RPMI7951 (cell line): ENCODE measurements at places on chromosomes 11 and 22. TPM values are rescaled to one million over a fixed set of nuclear protein-coding genes. Genes with fewer than 3 reads are reported as not detected.

DNA sequence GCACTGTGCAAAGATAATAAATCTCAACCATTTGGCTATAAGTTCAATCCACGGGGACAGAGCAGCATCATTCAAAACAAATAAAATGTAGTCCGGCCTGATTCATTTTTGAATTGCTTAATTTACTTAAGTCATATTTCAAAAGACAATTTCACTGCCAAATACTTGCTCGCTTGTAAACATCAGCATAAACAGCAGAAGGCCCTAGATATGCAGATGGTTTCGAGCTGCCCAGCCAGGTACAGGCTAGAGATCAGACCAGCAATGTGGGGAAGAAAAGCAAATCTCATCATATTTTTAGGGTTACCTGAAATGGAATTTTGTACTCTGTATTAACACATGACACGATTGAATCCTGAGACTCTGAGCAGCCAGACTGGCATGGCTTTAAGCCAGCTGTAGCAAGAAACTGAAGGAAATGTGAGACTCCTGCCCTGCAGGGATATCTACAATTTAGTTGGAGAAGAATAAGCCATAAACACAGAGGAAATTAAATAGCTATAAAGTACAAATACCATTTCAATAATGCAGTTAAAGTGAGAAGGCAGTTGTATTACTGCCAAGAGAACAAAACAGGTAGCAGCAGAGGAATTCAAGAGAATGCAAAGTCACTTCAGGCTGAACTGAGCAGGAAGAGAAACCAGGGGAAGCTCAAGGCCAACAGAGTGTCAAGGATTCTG, 440.3 kb downstream of the ETS1 start:
- peak; percentile 10 for DNase-seq

DNA sequence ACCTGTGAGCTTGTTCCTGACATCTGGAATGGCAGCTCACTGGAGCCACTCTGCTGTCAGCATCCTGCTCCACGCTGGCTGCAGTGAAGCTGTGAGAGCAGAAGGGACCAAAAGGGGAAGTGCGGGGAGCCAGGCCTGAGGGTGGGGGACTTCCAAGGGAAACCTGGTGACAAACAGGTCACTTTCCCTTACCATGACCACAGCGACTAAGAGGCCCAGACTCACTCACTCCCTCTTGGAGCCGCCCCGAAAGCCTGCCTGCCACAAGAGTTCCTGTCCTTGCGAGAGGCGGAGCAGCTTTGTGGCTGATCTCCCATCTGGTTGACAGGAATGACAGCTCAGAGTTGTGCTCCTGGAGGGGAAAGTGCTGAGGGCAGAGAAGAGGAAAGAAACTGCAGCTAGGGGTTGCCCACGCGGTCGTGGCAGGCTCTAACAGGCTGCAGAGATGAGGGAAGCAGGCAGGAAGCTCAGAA, 183.8 kb upstream of the NTM start:
- DNase-seq = peak; percentile 4

GRCh38 chr11:98800696-98801095, 220.1 kb upstream of the CNTN5 start:
- no peak for DNase-seq

DNA sequence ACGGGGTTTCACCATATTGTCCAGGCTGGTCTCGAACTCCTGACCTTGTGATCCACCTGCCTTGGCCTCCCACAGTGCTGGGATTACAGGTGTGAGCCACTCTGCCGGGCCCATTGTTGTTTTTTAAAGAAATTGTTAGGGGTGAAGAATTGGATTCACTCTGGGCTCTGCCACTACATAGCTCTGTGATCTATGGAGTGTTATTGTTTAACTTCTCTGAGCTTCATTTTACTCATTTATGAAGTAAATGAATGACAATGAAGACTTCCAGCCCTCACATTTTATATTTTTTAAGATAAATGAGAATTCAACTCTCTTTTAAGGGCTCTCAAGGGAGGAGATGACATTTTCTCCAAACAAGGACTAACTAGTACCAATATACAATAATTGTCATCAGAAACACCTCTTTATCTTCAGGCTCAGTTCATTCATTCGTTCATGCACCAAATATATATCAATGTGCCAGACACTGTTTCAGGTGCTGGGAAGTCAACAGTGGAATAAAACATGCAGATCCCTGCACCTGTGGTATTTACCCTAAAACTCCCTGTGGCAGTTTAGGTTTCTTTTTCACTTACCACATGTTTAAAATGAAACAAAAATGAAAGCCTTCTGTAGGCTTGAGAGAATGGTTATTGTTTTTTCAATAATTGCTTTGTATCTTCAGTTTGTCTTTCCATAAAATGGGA, 23.5 kb upstream of the GRAMD1B start:
- DNase-seq = no peak

The ADAMTS15 gene
- total RNA-seq = 2.3 and 2.5 TPM in 2 replicates

The GRIK4 gene
- not detected in 2 replicates for total RNA-seq
